AG20443 (cell line): ENCODE measurements at places on chromosomes 3 and 15.
A peak's percentile ranks its signal among the peaks of the same experiment; 100 is the strongest.

DNA sequence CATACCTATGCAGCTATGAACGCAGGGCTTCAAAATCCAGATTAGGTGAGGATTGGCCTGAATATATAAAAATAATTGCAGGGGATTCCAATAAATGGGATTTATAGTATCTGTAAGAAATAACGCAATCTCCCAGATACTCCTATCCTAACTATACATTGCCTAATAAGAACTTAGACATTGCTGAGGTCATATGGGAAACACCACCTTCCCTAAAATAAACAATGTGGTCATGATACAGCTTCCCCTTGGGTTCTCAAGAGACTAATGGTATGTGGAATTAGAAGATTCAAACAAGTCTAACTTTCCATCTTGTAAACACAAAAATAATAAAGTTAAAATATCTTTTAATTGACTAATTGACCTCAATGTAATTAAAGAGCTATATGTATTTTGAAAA, 28.2 kb downstream of the UBE3A start:
- DNase-seq = no peak

DNA sequence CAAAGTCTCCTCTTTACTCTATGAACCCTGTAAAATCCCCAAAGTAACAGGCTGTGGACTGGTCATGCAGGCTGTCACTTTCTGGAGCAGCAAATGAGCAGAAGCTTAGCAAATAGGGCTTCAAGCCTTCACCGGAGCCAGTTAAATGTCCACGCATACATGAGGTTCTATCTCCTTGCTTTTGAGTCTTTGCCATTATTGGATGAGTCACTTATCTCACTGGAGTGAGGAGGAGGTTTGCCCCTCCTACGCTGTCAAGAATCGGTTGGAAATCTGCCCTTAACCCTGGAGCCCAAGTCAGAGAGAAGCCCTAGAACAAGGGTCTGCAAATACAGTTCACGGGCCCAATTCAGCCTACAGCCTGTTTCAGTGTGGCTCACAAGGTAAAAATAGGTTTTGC, 126.1 kb upstream of the CTNNB1 start:
- no peak for DNase-seq

DNA sequence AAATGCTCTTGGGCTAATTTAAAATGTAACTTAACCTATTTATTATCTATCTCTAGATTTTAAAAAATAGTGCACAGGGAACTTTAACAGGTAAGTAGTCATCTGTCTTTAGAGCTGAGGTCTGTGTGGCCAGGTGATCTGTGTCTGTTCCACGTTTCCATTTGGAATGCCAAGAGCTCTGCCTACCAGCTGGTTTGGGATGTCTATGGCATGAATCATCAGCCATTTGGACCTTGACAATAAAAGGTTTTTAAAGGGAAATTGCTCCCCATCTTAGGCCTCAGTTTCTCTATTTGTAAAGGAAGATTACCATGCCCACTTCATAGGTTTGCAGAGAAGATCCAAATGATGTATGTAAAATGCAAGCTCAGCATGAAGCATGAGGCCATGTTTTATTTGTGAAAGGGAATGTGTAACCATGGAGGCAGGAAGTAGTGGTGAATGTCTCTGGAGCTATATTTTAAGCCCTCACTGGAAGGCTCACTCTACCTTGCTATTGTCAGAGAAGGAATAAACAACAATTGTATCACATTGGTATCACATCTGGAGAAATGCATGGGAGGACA, 548.1 kb upstream of the LMCD1 start:
- DNase-seq = no peak

- peak; percentile 56 for DNase-seq
These were observed at the start of gene CACNA1D for GRCh38 chr3:53493963-53494791. CACNA1D (plus strand) TSS chr3:53494611; CDS start chr3:53495167, 556 bp downstream.

DNA sequence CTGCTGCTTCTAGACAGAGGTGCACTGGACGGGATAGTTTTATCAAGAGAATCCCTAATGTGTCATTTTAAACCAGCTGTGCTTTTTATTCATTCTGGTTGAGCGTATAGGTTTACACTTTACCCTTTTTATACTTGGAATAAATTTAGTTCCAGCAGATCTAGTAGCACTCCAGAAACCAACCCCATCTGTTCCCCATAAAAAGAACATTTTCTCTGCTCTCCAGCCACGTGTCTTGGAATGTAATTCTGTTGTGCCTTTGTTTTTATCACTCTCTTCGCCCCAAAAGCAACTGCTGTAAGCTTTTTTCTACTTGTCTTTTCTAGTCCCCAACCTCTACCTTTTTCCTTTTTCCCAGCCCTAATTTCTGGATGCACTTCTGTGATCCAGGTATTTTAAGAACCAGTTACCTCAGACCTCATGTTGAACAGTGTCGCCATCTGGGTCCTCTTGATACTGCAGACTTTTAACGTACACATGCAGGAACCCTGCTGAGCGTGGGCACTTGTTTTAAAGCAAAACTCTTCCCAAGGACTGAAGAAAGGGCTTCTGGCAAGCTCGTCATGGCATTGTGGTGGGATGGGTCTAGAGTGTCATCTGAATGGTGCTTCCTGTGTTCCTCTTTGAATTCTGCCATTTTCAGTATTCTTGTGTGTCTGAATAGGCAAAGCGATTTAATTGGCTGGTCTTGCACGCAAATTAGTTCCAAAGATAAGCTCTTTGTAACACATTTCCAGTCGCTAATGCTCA, 5.7 kb upstream of the EXOG start:
- DNase-seq = no peak

DNA sequence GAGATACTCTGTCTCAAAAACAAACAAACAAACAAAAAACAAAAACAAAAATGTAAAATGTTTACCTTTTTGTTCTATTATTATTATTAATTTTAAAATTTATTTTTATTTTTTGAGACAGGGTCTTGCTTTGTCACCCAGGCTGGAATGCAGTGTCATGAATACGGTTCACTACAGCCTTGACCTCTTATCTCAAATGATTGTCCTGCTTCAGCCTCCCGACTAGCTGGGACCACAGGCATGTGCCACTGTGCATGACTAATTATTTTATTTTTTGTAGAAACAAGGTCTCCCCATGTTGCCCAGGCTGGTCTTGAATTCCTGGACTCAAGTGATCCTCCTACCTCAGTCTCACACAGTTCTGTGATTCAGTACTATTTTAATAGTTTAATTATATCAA, 5.7 kb upstream of the SLC25A26 start:
- DNase-seq = no peak

DNA sequence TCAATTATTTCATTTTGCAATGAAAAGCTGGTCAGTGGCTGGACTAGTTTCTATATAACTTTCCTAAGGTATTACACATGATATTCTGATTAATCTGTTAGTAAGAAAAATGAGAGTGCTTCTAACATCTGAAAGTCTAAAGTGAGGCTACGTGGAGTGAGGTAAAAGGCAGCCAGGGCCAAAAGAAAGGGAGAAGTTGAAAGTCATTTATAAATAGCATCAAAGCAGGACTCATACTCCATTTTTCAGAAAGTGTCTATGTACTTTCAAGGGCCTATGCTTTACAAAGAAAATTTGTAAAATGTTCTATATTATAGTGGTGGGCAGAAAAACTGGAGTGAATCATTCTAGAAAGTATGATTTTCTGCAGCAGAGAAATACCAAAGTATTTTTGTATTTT, 80.0 kb downstream of the CSNK1G1 start:
- DNase-seq = no peak

DNA sequence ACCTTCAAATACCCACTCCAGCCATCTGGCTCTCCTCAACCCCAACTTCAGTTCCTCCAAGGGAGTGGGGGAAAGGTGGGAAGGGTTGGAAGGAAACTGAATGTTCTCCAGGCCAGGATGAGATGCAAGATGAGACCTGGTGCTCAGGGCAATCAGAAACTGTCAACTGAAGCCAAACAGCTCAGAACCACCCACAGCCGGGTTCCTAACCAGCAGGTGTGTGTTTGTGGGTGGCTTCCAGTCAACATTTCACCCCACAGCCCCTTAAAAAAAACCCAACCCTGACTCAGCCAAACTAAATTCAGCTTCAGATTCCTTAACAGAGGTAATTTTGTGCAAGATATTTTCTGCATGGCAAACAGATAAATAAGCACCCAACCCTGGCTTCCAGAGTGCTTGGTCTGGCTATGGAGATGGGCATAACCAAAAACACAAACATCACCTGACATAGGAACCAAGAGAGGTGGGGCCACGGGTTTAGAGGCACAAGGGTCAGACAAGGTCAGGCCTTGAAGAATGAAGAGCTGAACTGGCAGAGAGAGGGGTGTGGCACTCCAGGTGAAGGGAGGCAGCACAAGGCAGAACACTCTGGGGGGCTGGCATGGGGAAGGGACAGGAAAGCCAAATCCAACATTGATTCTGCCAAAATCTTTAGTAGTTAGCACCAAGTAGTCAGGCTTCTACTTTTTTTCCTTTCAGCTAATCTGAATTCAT, 34.7 kb downstream of the ZNF445 start:
- DNase-seq = no peak

DNA sequence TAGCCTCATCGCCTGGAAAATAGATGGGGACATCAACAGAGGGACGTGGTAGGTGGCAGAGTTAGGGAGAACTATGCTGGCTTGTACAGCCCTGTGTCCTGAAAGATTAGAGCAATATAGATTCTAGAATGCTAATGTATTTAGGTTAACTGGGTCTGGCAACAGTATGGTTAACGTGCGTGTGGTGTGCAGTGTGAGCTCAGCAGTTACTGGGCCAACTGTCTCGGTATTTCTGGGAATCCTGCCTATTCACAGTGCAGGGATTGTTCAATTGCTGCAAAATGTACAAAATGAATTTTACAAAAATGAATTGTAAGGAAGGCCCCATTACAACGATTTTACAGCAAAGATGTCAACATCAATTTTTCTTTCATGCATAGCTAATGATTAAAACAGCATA, 20.6 kb downstream of the MEIS2 start:
- DNase-seq = peak; percentile 69

DNA sequence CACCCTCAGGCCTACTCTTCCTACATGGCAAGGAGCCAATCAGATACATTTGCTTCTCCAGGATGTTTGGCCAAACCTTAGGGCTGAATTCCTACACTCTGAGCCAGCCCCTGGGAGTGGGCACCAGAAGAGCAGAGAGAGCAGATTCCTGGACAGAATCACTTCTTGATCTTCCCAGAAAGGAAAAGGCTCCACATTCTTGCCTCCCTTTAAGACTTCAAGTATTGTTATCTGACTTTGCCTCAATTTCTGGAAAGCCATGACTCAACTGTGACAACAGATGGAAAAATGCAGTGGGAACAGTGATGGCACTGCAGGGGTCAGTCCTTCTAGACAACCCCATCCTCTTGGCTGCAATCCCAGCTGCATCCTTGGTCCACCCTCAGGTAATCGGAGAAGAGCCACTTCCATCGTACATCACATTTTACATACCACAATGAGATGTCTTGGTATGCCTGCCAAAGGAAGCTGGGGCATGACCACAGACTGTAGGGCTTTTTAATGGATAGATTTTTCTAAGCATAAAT, 21.0 kb downstream of the SLCO2A1 start:
- peak; percentile 66 for DNase-seq

- no peak for DNase-seq
These were observed 550.0 kb upstream of the ALCAM start for GRCh38 chr3:104816716-104817115.

DNA sequence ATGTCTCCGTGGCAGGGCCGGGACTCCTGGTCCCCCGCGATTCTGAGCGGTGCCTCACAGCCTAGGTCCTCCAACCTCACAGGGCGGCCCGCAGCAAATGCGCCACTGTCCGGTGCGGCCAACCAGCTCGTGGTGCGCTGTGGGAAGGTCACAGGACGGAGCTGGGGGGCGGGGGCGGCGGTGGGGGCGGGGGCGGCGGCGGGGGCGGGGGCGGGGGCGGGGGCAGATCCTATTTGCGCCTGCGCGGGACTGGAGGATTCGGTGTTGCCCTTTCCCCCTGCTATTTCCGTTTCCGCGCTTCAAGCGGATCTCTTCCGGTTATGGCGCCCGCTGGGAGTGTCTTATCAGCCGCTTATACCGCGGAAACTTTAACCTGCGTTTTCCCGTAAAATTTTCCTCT, 106.7 kb upstream of the SNRPN start:
- peak; percentile 65 for DNase-seq
